Occipital lobe (tissue), 3 donors: ENCODE measurements at places on chromosomes 11 and 22. TPM values are rescaled to one million over a fixed set of nuclear protein-coding genes. Genes with fewer than 3 reads are reported as not detected.
A peak's percentile ranks its signal among the peaks of the same experiment; 100 is the strongest.

The SSTR3 gene
- total RNA-seq = not detected

The TRIM64C gene
- total RNA-seq = not detected

The SMIM35 gene
- total RNA-seq = not detected

GRCh38 chr22:43345761-43346301 is 2.7 kb upstream of the SCUBE1 start:
- DNase-seq = no peak

GRCh38 chr11:120306519-120307242 is 18.4 kb upstream of the TLCD5 start:
- DNase-seq = no peak

DNA sequence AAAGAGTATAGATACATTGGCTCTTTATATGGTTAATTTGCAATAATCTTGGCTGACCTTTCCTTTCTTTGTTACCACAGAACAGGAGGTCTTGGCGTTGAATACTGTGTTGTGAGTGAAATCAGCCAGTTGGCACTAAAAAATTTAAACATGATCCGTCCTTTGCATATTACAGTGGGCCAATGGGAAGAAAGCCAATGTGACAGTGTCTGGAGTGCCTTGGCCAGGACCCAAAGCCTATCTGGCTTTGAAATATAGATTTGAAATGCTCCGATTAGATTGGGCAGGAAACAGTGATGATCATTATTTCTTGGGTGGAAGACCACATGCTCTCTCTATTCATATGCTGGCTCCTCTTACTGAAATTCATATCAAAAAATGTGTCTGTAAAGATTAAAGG is 339.6 kb upstream of the ANO3 start:
- DNase-seq = no peak

GRCh38 chr11:6473451-6474412 is at the start of gene TRIM3:
TSS of gene TRIM3 (minus strand) at chr11:6473941. CDS start at chr11:6465695, 8,246 bp downstream.
- DNase-seq = peak; percentile 93

DNA sequence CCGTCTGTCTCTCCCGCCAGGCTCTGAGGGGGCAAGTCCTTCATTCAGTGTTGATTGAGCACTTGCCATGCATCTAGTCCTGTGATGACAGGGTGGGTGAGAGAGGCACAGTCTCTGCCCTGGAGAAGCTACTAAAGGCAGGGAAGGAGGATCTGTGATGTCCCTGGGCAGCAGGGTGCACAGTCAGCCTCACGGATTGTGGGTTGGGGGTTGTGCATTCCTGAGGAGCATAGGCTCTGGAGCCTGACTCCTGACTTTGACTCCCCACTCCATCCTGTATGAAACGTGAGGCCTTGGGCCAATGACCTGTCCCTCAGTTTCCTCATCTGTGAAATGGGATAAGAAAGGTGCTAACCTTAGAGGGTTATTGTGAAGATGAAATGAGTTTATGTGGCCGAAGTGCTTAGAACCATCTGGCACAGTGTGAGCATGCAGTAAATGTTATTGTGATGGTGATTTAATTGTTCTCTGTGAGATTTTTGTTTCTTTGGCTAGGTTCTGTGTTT is 4.7 kb downstream of the SLC22A8 start:
- DNase-seq = no peak

The OR51B5 gene
- total RNA-seq = 0.47 TPM
